NCI-H187 treated with DMSO at 0.1 percent for 48 hours (cell line): ENCODE measurements at places on chromosomes 3 and 15.

DNA sequence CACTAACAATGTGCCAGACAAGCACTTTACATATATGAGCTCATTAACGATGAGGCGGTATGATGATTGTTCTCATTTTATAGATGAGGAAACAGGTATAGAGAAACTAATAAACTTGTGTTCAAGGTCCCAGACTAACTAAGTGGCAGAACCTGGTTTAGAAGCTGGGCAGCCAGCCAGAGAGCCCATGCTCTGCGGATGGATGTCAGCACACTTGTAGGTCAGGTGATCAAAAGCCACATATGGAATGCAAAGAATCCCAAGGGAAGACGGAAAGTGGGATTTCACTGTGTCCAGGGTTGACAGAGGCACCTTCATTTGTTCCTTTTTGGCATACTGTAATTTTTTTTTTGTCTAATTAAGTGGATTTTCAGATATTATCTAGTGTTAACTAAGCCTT, 103.7 kb downstream of the EFL1 start:
- DNase-seq: no peak

DNA sequence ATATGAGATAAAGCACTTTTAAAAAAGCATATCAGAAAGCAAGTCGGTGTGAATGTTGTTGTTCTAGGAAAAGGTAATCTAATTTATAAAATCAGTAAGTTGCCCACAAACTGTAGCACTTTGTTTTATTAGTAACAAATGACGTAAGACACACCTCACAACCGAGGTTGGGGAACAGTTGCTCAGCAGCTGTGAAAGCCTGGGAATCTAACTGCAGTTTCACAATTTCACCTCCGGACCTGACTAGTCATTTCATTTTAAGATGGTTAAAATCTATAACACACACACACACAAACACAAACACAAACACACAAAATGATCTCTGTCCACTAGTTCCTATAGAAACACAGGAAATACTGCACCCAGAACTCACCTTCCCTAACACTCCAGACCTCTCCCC, 406.7 kb upstream of the NR2F2 start:
- DNase-seq: no peak

- no peak for DNase-seq
These were observed 37.8 kb upstream of the BCL6 start for GRCh38 chr3:187783098-187783497.

- no peak for DNase-seq
These were observed 15.9 kb downstream of the LMCD1 start for GRCh38 chr3:8517487-8517886.

- DNase-seq: no peak
These were observed 11.2 kb downstream of the TGM4 start for GRCh38 chr3:44885618-44886017.

DNA sequence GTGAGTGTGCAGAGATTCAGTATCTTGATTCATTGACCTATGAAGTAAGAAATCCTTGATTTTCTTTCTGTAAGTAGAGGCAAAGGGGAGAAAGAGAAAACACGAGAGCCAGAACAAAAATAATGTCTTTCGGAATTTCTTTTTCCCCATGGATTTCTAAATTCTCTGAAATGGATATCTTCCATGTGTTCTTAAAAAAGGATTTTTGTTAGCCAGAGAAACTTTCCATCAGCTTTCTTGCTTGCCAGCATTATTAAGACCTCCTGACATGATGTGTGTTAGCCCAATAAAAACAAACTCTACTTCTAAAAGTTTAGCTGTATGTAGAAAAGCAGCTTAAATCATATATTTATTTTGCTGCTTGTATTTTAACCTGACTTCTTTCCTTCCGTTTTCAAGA, 122.3 kb upstream of the AADACL2 start:
- no peak for DNase-seq

- DNase-seq: no peak
These were observed 3.7 kb downstream of the ISL2 start for GRCh38 chr15:76340198-76340802.

DNA sequence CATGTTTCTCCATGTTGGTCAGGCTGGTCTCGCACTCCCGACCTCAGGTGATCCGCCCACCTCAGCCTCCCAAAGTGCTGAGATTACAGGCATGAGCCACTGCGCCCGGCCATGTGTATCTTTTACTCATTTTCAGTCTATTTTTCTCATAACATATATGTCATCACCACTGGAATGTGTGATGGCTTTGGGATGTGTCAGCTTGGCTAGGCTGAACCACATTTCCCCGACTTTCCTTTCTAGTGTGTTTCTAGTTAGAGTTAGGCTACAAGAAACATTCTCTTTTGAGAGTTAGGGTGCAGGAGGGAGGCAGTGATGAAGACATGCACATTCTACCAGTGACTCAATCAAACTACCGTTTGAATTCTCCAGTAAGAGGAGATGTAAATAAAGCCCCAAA, 444.9 kb upstream of the THBS1 start:
- no peak for DNase-seq

DNA sequence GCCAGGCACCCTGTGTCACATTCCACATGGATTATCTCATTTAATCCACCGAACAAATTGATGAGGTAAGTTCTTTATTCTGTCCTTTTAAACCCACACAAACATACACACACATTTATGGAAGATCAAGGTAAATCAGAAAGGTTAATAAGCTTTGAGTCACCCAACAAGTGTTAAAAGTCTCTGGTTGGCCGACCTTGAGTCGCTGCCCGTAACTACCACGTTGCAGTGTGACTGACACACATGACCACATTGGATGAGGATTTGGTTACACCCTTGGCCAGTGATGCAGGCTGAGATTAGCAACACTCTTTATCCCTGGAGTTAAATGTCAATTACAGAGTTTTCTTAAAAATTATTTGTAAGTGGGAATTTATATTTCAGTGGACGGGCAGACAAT, 19.2 kb downstream of the FOXP1 start:
- DNase-seq: no peak

DNA sequence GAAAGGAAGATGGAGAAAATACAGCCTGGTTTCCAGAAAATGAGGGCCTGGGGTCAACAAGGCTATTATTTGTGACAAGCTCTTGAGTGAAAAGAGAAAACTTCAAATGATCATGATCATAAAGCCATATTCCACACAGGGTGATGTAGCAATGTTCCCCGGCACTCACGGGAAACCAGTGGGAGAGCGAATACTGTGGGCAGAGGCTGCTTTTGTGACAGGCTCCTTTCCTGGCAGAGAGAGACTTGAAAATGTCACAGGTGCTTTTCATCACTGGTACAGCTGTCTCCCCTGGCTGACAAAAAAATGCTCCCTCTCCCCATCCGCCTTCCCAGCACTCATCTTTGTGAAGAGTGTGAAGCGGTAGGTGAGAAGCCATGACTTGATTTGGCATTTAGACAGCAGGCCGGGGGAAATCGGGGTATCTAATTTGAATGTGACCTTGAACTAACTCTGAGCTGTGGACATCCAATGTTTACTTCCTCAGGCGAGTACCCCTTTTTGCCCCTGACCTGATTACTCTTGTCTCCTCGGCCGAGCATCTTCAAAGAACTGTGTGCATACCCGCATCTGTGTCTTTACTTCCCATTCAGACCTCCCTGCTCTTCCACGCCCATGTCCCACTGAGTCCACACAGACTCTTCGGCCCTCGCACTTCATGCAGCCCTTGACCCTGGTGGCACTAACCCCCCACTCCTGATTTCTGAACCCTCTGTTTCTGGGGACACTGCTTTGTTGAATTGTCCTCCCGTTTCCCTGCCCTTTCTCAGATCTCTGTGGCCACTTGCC, 23.2 kb downstream of the CA12 start:
- no peak for DNase-seq

- no peak for DNase-seq
These were observed 19.2 kb downstream of the EXOSC7 start for GRCh38 chr3:44995142-44995770.

GRCh38 chr15:74631408-74631807, 15.8 kb downstream of the CLK3 start:
- no peak for DNase-seq

- no peak for DNase-seq
These were observed 18.8 kb downstream of the PLXND1 start for GRCh38 chr3:129587566-129588210.

DNA sequence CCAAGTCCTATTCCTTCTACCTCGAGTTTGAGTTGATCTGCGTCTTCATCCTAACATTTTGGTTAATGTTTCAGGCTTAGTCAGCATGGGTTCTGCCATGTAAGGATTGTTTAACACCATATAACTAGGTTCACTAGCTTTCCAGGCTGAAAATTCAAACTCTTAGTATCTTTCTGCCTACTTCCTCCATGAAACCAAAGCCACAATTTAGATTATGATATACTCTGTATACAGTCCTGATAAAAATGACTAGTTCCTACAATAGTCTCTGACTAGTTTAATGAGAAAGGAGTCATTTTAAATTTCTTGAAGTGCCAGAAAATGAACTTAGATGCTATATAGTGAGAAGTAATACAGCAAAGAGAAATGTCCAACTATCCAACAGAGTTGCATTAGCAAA, 6.6 kb upstream of the BTLA start:
- no peak for DNase-seq

DNA sequence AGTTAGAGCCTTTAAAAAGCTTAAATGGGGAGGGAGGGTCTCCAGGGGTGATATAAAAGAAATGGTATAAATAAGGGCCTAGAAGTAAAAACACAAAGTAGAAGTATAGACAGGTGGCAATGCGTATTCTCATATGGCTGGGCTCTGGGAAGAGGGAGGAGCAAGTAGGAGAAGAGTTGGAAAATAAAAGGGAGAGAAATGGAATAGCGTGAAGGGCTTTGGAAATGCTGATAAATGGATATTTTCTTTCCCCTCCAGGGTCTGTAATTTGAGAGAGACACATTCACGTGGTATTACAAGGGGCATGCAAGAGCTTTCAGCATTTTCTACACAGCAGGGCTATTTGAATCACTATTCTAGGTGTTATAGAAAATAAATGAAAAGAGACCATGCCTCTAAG, 313.7 kb downstream of the RYR3 start:
- no peak for DNase-seq

DNA sequence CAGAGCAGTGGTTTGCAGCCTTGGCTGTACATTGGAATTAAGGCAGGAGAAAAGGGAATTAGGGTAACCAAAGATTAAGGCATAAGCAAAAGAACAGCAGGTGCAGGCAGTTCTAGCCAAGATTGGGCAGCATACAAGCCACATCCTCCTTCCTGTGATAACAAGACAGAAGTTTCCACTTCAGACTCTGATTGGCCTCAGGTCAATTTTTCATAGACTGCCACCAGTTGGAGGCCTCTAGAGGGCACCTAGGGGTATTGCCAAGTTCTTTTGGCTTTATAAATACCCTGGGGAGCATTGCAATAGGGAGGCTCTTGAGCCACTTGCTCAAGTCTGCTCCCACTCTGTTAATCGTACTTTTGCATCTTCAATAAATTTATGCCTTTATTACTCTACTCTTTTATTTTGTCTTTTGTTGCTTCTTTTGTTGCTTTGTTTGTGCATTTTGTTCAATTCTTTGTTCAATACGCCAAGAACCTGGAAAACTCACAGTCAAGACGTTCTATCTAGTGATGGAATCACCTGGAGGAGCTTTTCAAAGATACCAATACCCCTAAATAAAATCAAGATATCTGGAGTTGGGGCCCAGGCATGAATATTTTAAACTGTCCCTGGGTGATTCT, 32.2 kb upstream of the FMN1 start:
- DNase-seq: no peak

GRCh38 chr3:186971578-186971977, 41.3 kb downstream of the ST6GAL1 start:
- DNase-seq: no peak
